ENCODE measurements at places on chromosomes 11 and 22.

GRCh38 chr11:105989124-105989523, 32.9 kb downstream of the MSANTD4 start:
- no peak for DNase-seq

DNA sequence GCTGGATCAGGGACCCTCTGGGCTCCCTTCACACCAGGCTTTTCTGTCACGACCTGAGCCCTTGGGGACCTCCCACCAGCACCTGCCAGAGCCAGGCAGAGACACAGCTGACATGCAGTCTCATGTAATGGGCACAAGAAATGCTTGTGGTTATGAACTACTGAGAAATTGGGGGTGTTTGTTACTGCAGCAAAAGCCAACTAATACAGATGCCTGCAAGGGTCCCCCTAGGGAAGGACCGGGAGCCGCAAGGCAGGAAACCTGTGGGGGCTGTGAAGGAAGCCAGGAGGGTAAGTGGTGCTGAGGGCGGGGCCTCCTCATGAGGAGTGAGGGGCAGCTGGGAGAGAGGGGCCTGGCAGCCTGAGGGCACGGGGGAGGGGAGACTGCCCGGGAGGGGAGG, 16.6 kb downstream of the WNT11 start:
- no peak for DNase-seq

DNA sequence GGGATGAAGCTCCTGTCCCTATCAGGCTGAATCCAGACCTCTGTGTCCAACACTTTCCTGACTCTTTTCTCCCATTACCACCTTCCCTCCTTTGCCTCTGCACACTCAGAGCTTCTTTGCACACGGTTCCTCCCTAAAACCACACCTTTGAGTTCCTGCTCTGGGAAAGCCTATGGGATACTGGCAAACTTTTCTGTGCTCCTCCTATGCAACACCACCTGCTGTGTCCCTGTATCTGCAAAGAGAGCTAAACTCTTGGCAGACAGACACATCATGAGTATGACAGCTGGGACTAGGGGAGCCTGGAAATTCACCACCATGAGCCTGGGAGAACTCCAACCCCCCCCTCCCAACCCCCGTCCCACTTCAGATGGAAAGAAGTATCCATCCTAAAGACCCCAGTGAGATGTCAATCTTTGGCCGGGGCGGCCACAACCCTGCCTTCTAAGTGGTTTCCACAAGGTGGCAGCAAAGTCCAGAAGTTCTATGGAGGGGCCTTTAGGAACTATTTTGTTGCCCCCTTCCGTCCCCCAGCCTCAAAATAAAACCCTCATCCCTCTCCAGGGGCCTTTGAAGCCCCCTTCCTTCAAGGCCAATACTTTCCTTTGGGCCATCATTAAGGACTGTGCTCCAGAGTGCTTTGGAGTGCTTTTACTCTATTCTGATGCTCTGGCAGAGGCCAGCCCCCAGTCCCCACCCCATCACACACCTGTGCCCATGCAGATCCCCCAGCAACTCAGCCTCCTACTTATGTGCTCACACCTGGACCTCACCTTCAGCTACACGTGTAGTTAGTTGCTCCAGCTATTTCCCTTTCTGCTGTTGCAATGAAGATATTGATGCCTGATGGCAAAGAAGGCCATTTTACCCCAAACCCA, 19.4 kb downstream of the HTR3A start:
- DNase-seq = peak; percentile 4

- peak; percentile 74 for DNase-seq
Observed at GRCh38 chr22:44337678-44338004, 24.9 kb upstream of the SHISAL1 start.

- DNase-seq = peak; percentile 94
Observed at GRCh38 chr11:47946682-47947559, 33.4 kb upstream of the PTPRJ start.

DNA sequence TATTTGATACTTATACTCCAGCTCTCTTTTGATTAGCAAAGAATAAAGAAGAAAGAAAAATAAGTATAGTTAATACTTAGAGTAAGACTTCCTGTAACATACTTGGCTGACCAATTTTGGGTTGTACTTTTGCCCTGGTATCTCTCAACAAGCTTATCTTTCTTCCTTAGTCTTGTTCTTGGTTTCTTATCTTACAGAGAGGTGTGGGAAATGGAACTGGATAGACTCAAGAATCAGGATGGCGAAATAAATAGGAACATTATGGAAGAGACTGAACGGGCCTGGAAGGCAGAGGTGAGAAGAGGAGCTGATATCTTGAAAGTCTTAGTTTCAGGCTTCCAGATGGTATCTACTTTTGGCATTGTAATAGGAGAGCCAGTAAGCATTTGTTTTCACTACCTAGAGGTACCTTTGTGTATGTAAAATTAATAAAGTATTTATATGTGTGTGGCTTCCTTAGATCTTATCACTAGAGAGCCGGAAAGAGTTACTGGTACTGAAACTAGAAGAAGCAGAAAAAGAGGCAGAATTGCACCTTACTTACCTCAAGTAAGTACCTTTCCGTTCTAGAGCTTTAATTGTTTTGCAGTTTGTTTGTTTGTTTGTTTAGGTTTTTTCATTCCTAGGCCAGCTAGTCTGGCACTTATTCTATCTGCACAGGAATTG, 11.3 kb upstream of the BACE1-AS start:
- no peak for DNase-seq

GRCh38 chr22:43931771-43932170, 8.2 kb downstream of the PNPLA3 start:
- no peak for DNase-seq

DNA sequence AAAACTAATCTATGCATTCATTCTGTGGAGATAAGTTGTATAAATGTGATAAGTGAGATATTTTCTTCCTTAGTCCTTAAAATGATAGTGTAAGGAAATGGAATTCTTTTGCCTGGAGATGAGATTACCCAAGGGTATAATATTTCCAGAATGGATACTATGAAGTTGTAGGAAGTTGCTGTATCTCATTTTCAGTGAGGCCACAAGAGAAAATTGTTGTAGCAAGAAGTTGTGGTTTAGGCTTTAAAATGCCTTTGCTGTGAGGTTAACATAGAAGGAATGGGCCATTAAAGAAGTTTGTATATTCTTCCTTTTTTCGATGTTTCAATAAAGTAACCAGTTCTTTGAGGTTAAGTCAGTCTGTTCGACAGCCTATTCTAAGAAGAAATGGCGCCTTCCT, 50.7 kb upstream of the LIN7C start:
- DNase-seq = peak; percentile 65

- no peak for DNase-seq
Observed at GRCh38 chr22:17035246-17035645, 27.2 kb upstream of the GAB4 start.

- no peak for DNase-seq
Observed at GRCh38 chr22:17855572-17856290, 81.5 kb upstream of the BID start.

GRCh38 chr11:1862588-1863351, 9.9 kb downstream of the LSP1 start:
- peak; percentile 30 for DNase-seq

DNA sequence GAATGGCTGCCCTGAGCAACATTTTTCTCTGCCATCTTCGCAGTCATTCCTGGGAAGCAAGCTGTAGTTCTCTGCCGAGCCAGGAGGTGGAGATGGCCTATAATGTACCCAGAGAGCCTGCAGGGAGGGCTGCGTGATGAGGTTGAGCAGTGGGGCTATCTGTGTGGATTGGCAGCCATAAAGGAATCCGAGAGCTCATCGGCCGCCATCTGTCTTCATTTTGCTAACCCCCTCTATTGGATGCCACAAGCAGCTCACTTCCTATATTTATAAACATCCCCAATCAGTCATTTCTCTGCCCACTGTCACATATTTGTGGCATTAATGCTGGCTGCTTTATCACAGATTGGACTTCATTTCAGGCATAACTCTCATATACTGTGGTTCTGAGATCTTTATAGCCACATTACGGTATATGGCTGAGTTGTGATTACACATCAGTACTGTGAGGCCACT, 209.5 kb downstream of the NTM start:
- DNase-seq = peak; percentile 54

- peak; percentile 73 for DNase-seq
Observed at GRCh38 chr11:34243600-34244464, 114.0 kb downstream of the ABTB2 start.

DNA sequence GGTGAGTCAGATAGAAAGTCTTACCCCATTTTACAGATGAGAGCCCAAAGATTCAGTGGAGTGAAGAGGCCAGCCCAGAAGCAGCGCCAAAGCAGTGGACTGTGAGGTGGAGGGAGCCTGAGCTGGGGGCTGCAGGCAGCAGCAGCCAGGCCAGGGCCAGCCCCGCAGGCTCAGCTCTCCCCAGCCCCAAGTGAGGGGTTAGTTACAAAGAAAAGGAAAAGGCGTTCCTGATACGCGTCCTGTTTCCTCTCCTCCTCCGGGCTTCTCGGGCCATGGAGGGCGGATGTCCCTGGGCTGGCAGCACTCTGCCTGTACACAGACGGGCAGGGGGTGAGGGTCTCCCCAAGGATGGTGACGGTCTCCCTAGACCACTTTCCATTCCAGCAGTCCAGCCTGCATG, 44.9 kb downstream of the ARRB1 start:
- DNase-seq = no peak

DNA sequence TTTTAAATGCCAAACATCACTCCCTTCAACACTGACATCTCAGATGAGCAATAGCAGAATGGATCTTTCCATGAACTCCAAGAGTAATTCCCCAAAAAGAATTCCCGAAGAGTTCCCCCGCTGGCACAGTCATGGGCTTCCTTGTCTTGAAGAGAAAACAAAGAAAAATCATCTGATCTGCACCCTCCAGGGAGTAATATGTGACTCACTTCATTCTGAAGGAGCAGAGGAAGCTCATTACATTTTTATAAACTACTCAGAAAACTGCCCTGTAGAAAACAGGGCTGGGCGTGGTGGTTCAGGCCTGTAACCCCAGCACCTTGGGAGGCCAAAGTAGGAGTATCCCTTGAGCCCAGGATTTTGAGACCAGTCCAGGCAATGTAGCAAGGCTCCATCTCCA, 35.7 kb downstream of the CELSR1 start:
- peak; percentile 85 for DNase-seq

DNA sequence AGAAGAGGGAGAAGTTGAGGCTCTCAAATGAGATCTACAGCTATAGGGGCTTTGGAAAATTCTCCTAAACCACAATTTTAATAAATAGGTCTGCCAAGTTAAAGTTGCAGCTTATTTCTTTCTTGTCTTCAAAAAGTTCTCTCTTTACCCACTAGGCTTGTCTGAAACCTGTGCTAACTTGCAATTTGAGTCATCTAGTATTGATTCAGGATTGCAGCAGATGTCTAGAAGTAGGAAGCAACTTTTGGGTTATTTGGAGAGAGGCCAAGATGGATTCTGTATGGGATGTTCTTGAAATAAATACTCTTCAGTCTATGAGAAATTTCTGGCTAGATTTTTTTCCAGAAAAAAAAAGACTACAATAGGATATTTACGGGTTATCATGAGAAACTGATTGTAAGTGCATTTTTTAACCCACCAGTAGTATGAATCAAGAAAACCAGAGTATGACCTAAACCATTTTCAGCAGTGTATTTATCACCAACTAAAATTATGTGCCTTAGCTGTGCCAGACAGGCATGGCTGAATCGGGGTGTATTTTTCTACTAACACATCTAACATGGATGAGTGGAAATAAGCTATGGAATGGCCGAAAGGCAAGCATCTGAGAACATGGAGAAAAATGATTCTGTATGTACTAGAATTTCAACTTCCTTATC, 4.9 kb upstream of the RAB38 start:
- DNase-seq = peak; percentile 8

DNA sequence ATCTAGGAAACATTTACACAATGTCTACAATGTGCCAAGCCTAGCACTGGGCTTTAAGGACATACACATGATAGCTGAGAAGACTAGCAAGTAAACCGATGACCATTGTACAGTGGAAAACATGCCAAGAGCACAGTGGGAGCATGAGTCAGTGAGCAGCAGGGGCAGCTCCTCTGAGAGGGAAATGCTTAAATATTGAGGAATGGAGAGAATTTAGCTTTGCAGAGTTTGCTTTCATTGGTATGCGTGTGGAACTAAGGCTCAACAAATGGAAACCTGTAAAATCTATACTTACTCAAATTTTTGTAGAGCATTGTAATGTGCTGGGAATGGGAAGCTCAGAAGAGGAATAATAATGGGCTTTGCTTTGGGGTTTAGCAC, 282.3 kb downstream of the ST3GAL4 start:
- DNase-seq = peak; percentile 99

DNA sequence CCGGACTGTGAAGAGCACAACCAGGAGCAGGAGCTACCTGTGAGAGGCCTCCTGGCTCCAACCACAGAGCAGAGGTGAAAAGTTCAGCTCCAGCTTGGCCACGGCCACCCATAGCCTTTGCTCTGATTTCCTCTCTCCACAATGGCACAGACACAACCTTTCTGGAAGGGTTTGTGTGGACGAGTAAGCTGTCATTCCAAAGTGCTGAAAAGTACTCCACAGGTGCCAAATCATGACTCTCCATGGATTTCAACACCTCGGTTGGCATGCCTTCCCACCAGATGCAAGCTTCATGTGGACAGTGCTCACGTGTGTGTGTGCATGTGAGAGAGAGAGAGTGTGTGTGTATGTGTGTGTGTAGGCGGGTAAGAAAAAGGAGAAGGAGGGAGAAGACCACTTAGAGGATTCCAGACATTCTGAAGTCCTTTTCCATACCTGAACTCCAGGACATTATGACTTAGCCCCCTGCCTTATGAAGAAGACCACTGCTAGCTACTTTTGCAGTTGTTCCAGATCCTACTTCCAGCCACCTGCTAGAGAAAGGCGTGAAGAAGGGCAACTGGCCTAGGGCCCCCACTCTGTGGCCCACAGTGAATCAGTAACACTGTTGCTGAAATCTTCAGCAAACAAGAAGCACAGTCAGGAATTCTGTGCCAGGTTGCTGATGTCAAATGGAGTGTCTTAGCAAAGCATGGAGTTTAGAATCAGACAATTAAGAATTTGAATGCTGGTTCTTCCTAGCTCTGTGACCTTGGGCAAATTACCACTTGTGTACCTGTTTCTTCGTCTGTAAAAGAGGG, 13.9 kb upstream of the NAV2 start:
- peak; percentile 34 for DNase-seq

GRCh38 chr22:46149512-46150033, 753 bp upstream of the PPARA start:
- peak; percentile 31 for DNase-seq

DNA sequence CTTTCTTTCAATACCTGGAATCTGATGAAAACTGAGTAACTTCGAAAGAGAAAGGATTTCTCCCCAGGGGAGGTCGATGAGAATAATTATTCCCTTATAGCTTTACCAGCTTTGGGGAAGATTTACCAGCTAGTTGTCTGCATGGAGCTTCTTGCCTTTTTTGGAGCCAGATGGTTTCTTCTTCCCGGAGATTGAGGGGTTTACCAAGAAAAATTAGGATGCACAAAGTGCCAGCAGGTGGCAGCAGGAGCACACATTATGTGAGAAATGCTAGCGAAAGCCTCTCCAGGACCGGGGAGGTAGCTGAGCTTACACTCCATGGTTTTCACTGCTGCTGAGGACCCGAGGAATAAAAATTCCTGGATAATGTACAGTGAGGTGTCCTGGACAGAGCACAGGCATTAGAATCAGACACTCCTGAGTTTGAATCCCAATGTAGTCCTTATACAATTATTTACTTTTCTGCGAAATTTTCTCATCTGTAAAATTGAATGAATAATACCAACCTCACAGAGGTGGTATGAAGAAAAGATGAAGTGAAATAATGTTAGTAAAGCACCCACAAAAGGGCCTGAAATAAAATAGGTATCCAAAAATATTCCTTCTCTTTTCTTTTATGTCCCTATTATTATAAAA, 46.0 kb upstream of the PARVA start:
- peak; percentile 89 for DNase-seq
